ENCODE measurements at places on chromosomes 12 and 14.
A peak's percentile ranks its signal among the peaks of the same experiment; 100 is the strongest.

GRCh38 chr12:105799103-105799502, 339.7 kb downstream of the NUAK1 start:
- no peak overlapping the region for H3K4me3 ChIP-seq
- H3K4me1 ChIP-seq = no peaks in the 10 kb centered on the region
- H3K36me3 ChIP-seq = no peaks in the 10 kb centered on the region

GRCh38 chr12:32828552-32828951, 68.0 kb downstream of the PKP2 start:
- H3K36me3 ChIP-seq = no peaks in the 10 kb centered on the region
- no peaks in the 10 kb centered on the region for H3K27me3 ChIP-seq
- H3K27ac ChIP-seq = no peak overlapping the region
- H3K4me1 ChIP-seq = no peaks in the 10 kb centered on the region

DNA sequence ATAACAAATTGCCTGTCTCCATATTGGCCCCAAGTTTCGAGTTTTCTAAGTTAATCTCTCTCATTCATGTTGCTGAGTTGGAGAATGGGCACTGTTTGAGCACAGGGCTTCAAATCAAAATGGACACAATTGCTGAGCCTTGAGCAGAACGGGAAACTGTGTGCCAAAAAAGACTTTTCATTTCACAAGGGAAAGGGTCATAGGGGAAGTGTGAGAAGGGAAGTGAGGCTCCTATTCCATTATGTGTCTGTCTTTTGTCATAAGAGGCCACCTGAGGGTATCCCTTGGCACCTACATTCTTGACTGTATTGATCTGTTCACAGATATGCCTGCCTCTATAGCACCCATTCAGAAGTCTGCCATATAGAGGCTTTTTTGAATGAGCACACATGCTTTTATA, 59.1 kb downstream of the TTLL5 start:
- no peak overlapping the region for H3K4me3 ChIP-seq
- H3K27ac ChIP-seq = peak overlapping the region; percentile 81

DNA sequence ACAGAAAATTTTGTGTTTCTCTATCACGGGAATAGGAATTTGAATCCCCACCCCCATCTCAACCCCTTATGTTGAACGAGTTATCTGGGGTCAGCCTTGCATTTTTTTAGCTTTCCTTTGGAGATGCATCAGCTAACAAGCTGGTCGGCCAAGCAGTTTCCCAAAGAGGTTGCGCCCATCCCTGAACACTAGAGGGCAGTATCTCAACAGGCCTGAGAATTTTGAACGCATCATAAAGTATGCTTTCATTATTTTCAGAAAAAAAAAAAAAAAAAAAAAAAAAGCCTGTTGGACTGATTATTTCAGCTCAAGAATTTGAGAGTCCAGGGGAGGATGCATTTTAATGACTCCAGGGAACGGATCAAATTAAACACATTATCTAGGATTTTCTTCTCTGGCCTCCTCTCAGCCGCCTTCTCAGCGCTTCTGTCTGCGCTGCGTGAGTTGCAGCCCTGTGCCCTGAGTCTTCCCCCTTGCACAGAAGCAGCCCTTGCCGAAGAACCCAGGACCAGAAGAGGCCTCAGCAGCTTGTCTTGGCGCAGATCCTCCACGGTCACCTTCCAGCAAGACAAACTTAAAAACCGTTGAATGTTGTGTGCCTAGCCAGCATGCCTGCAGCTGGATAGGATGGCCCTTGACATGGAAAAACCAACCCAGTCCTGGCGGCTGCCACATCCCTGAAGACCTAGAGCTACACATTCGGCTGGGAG, 76.6 kb upstream of the GZMB start:
- DNase-seq = peak; percentile 40
- no peak overlapping the region for H3K27ac ChIP-seq
- H3K27me3 ChIP-seq = no peaks in the 10 kb centered on the region
- no peak overlapping the region for H3K4me3 ChIP-seq
- no peaks in the 10 kb centered on the region for H3K4me1 ChIP-seq

DNA sequence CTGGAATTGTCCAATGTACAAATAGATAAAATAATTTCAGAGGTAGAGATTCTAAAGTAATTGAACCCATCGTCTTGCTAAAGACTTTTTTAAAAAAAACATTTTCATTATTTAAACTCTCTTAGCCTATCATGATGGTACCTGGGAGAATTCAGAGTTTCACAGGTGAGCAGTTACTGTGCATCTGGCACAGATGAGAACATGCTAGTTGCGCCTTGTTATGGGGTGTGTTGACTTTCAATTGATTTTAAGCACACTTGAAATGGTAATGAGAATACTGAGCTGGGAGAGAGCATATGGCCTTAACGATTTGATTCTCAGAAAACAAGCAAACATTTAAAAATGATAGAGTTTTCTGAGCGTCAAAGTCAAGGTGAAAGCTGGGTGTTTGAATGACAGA, 66.6 kb downstream of the FLRT2 start:
- H3K27ac ChIP-seq = no peak overlapping the region
- H3K4me3 ChIP-seq = no peak overlapping the region
- DNase-seq = no peak
- no peaks in the 10 kb centered on the region for H3K27me3 ChIP-seq
- H3K36me3 ChIP-seq = no peaks in the 10 kb centered on the region

GRCh38 chr14:34219661-34220377, 242.2 kb downstream of the SPTSSA start:
- no peak overlapping the region for H3K4me3 ChIP-seq
- no peak for DNase-seq
- no peak overlapping the region for H3K27ac ChIP-seq
- no peaks in the 10 kb centered on the region for H3K36me3 ChIP-seq
- no peaks in the 10 kb centered on the region for H3K27me3 ChIP-seq
- no peaks in the 10 kb centered on the region for H3K4me1 ChIP-seq

- peak; percentile 47 for DNase-seq
- H3K36me3 ChIP-seq = no peaks in the 10 kb centered on the region
- no peaks in the 10 kb centered on the region for H3K4me1 ChIP-seq
- H3K27ac ChIP-seq = no peak overlapping the region
- H3K27me3 ChIP-seq = no peaks in the 10 kb centered on the region
Measured at GRCh38 chr12:119412811-119413794, 78.6 kb downstream of the CCDC60 start.

Measured in prostate gland (tissue), 2 donors.